ENCODE measurements at places on chromosomes 4 and X.

DNA sequence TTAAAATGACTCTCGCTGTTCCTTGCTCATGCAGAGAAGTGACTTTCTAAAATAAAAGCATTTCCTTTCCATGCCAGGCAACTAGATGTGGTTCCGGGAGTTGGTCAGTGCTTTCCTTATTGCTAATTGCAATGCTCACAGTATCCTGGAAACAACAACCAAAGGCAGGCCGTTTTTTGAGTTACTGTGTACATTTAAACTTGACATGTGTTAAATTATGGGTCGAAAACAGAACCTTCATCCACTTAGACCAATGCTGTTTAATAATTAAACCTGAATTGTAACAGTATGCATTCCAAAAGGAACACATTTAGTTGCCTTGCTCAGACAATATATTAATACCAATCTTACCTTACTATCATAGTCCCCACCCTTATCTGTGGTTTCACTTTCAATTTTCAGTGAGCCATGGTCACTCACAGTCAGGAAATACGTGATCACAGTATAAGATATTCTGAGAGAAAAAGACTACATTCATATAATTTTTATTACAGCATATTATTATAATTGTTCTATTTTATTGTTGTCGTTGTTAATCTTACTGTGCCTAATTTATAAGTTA is 102.6 kb downstream of the HS6ST2 start:
- no peak for DNase-seq

DNA sequence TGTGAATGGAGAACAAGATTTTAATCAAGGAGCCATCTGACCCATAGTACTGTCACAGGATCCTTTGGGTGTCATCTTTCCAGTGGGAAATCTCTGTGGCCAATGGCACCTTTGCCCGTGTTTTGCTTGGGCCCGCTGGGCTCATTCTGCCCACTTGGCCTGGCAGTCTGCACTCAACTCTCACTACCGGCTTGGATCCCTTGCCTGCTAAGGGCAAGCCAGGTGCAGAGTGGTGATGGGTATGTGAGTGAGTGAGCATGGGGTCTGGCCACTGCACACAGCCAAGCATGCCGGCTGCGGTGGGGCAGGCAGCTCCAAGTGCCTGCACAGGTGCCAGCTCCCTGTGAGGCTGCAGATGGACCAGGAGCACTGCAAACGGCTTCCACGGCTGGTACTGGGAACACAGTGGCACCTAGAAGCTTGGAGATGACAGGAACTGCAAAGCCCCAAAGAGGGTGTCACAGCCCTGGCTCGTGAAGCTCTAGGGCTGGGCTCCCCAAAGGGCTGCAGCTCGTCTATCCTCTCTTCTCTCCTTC is 454.5 kb downstream of the TMA16 start:
- DNase-seq = no peak

GRCh38 chr4:147739239-147739823 is 7.4 kb downstream of the ARHGAP10 start:
- no peak for DNase-seq

GRCh38 chrX:118420462-118420861 is 74.6 kb downstream of the WDR44 start:
- DNase-seq = no peak

- DNase-seq = peak; percentile 17
Observed at GRCh38 chr4:74133786-74134499, 24.0 kb upstream of the MTHFD2L start.

GRCh38 chr4:187307131-187307530 is 583.5 kb upstream of the FAT1 start:
- no peak for DNase-seq

- DNase-seq = no peak
Observed at GRCh38 chr4:77151241-77151640, 5.8 kb upstream of the CCNG2 start.

DNA sequence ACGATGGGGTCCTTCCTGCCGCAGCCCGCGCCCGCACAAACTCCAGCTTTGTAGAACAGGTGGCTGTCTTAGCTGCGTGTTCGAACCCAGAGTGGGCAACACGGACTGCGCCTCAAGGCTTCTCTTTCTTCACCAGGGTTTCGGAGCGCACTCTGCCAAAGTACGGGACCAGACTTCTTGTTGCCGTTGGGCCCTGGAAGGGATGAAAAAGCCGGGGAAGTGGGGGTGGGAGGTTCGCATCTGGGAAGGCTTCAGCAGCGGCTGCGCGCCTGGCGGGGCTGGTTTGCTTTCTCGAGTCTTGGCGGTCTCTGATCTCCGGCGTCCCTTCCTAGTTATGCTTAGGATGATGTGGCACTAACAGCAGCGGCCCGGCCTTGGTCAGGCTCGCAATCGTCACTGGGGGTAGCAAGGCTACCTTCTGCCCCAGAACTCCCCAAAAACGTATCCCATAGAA is 673 bp downstream of the PARM1 start:
- DNase-seq = no peak

GRCh38 chrX:100090931-100091330 is 319.1 kb downstream of the PCDH19 start:
- DNase-seq = no peak

GRCh38 chr4:30769093-30769492 is 48.9 kb downstream of the PCDH7 start:
- DNase-seq = no peak

- no peak for DNase-seq
Observed at GRCh38 chrX:40734971-40735324, 394 bp downstream of the MED14 start.

DNA sequence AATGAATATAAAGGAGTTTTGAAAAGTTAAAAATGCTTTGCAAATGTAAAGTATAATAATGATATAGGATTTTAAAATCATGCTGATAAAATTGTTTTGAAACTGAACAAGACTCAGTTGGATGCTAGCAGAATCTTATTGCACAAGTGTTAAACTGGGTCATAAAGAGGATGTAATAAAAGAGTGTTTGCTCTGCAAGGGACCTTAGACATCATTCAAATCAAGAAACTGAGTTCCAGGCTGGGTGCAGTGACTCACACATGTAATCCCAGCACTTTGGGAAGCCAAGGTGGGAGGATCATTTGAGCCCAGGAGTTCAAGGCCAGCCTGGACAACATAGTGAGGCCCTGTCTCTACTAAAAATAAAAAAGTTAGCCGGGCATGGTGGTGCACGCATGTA is 27.5 kb upstream of the DUSP21 start:
- no peak for DNase-seq

DNA sequence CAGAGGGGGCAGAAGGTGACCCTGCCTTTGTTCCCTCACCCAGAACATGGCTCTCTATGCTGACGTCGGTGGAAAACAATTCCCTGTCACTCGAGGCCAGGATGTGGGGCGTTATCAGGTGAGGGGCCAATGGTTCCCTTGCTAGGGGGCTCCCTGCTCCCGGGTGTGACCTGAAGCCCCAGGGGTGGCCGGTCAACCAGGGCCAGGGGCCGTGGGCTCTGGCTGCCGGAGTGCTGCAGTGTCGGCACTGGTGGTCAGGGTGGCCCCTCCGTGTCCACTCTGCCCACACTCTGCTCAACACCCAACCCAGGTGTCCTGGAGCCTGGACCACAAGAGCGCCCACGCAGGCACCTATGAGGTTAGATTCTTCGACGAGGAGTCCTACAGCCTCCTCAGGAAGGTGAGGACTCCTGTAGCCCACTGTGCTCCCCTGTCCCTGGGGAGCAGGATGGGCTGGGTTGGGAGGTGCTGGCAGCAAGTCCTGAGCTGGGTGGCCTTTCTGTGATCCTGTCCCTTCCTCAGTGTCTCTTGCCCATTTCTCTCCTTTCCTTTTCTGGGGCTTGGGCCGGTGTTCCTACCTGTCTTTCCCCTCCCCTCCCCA is 3.0 kb downstream of the SSR4 start:
- no peak for DNase-seq

DNA sequence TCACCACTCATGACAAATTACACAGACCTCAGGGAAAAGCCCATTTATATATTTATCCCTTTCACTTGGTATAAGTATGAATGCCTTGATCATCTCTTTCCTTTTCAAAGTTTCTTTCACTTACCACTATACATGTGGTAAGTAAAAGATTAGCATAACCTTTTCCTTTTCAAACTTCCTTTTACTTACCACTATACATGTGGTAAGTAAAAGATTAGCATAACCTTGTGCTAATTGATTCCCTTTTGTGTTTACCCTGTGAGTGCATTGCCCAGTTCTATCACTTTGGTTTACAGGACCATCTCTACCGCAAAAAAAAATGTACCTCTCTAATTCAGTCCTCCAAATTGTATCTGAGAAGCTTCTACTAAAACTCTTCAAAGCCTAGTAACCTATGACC is 32.7 kb upstream of the TCEANC start:
- no peak for DNase-seq

- no peak for DNase-seq
Observed at GRCh38 chr4:153198719-153199118, 5.5 kb upstream of the TRIM2 start.

DNA sequence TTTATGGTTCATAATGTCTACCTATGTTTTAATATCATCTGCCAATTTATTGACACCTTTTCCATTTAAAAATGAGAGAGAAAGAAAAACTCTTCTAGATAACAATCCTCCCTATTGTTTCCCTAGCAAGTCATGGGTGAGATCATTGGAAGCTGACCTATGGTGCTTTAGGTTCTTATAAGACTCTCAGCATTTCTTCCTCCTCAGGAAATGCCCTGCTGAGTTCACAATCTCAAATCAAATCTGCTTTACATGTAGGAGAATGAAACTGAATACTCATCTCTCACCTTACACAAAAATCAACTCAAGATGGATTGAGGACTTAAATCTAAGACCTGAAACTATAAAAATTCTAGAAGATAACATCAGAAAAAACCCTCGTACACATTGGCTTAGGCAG is 267.4 kb downstream of the RAPGEF2 start:
- DNase-seq = no peak

DNA sequence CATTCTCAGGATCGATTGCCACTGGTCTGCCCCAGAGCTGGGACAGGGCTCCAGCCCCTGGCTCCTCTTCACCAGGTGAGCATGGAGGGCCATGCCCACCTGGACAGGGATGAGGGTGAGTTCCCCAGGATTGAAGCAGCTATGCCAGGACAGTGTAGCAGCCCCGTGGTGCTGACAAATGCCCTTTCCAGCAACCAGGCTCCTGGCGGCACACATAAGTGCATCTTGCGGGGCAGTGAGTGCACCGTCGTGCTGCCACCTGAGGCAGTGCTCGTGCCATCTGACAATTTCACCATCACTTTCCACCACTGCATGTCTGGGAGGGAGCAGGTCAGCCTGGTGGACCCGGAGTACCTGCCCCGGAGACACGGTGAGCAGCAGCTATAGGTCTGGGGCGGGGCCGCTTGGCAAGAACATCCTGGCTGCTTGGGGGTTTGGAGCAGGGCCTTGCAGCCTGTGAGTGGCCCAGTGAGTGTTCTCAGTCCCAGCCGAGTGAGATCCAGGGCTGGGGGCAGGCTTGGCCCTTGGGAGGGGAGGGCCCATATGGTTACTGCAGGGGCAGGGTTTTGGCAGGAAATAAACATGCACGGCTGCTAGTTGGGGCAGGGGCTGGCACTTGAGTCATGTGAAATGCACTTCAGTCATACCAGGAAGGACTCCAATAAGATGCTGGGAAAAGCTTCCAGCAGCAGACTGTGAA is 6.1 kb downstream of the IL9R start:
- DNase-seq = no peak

DNA sequence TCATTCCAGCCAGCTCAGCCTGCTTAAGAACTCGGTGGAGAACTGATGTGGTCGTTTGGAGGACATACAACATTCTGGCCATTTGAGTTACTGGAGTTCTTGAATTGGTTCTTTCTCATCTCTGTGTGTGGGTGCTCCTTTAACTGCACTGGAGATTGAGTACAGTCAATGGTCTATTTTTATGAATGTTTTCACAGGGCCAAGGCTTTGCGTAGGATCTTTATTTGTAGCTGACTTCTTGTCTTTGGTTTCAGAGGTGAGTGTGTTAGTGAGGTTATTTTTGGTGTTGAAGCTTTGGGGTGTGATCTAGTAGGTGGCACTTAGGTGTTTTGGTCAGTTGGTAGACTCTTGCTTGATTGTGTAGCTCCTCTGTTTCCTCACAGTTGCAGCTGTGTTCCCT is 288.4 kb downstream of the LHFPL1 start:
- no peak for DNase-seq

- no peak for DNase-seq
Observed at GRCh38 chrX:129586446-129586845, 46.4 kb downstream of the OCRL start.

DNA sequence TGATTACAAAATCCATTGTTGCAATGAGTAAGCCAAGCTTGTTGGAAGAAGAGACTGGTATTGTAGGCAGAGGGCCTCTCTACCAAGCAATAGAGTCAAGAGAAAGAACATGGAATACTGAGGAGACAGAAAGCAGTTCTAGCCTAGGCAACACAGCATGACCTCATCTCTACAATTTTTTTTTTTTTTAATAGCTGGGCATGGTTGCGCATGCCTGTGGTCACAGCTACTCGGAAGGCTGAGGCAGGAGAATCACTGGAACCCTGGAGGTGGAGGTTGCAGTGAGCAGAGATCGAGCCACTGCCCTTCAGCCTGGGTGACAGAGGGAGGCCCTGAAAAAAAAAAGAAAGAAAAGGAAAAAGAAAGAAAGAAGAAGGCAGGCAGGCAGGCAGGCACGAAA is 11.7 kb upstream of the ZBTB33 start:
- DNase-seq = no peak

GRCh38 chr4:71026086-71026485 is 32.6 kb downstream of the DCK start:
- DNase-seq = no peak

DNA sequence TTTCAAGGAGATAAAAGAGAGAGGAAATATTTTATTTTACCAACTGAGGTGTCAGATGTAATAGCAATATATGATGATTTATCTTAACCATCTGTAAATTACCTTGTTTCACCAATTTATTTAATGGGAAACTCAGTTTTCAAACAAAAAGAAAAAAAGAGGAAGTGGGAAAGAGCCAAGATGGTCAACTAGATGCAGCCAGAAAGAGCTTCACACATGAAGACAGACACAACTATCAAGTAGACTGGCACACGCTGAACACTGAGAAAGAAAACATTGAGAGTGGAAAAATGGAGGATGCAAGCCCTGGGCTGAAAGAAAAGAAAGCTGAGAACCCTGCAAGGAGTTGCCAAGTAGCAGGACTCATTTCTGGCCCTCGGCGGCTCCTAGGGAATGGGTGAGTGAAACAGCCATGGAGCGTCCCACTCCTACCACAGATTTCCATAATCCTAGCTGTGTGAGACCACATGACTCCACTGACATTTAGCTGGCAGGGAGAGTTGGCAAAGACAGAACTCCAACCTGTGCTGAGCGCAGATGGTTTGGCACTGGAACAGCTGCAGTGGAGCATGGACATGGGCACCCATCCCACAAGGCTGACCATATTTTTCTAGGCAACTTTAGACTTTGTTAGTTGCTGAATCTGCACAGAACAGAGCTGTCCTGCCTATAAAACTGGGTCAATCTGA is 409.3 kb downstream of the FAM47B start:
- no peak for DNase-seq

GRCh38 chr4:185672618-185673017 is 137.3 kb upstream of the PDLIM3 start:
- no peak for DNase-seq

GRCh38 chr4:151808542-151808941 is 47.7 kb upstream of the GATB start:
- DNase-seq = no peak

GRCh38 chr4:143351149-143351691 is 14.5 kb downstream of the GAB1 start:
- DNase-seq = no peak

GRCh38 chrX:97155816-97156215 is 272.1 kb downstream of the RPA4 start:
- DNase-seq = no peak

Measured in effector memory CD4-positive, alpha-beta T cell (primary cell).